ENCODE measurements at places on chromosomes 2 and 18. TPM values are rescaled to one million over a fixed set of nuclear protein-coding genes. Genes with fewer than 3 reads are reported as not detected.

The PDE1A gene
- 4.2 TPM for total RNA-seq

The IRS1 gene
- total RNA-seq = 8.1 TPM

The RAPGEF4 gene
- 8.7 TPM for total RNA-seq

The DYNC1I2 gene
- total RNA-seq = 363 TPM

The CNRIP1 gene
- 28.0 TPM for total RNA-seq

The NFATC1 gene
- 5.3 TPM for total RNA-seq

The MBOAT2 gene
- 72.5 TPM for total RNA-seq

Data from glutamatergic neuron (in vitro differentiated cells).